ENCODE measurements at places on chromosomes 4 and X.

DNA sequence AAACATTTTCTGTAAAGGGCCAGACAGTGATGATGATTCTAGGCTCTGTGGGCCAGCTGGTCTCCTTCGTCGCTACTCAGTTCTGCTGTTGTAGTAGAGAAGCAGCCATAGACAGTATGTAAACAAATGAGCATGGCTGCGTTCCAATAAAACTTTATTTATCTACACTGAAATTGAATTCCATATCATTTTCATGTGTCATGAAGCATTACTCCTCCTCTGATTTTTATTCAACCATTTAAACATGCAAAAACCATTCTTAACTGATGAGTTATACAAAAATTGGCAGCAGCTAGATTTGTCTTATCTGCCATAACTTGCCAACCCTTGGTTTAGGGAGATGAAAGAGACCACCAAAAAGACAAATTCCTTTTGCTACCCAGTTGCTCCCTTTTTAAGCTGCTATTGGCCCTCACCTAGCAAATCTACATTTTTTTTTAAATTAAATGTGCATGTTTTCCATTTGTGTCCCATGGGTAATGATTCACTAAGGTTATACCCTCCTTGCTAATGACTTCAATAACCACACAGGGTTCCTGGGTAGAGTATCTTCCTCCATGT lies 309.9 kb downstream of the DHX15 start:
- DNase-seq = no peak

DNA sequence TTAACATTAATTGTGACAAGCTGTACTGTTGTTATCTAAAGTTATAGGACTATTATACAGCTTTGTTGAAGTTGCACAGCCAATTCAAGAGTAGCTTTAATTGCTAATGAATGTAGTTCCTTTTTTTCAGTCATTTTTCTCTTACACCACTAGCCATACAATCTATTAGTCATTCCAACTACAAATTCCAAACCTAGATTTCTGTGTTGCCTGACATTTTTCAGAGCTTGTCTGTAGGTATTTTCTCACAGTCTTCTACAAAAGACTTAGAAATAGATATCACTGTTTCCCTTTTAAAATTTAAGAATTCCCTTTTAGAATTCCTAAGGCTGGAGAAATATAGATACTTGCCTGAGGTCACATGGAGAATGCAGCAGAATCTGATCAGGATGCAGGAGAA lies 307.0 kb upstream of the HS3ST1 start:
- DNase-seq = no peak

DNA sequence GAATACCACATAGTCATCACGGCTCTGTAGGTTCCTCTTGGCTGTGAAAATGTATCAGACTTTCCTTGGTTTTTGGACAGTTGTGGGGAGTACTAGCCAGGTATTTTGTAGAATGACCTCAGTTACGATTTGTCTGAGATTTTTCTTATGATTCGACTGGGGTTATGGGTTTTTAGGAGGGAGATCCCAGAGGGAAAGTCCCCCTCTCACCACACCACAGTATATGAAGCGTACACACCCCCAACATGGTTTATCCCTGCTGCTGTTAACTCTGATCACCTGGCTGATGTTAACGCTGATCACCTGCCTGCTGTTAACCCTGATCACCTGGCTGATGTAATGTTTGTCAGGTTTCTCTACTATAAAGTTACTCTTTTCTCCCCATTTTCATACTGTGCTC lies 72.6 kb downstream of the ANAPC4 start:
- DNase-seq = no peak

DNA sequence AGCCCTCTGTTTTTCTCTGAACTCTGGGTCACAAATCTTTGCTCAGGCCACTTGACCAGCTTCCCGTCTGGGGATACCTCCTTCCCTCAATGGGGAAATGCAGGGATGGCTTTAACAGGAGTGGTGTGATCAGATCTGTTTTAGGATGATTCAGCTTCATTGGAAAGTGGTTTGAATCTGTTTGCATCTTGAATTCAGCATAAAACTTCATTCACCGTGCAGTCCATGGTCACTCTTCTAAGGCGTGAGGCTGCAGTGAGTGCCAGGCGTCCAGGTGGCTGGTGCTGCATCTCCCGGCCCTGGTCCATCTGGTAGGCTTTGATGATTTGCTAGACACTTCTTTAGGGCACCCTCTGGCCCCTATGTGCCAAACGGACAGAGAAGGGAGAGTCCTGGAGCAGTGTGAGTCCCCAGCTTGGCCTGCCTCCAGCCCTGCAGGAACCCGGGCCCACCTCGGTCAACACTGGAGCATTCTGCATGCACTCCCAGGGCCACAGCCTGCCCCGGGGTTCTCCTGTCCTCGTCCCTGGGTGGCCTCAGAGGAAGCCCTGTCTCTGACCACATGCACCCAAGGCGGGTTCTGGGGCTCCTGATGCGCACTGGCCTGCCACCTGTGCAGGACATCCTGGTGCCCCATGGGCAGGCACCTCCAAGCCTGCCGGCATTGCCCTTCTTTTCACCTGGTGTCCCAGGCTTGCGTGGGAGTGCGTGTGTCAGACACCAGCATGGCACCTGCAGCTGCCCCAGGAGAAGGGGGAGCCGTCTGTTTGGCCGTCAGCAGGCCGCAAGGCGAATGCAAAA lies 251.5 kb upstream of the PSAPL1 start:
- DNase-seq = no peak

- no peak for DNase-seq
Measured at GRCh38 chrX:30874851-30875250, 14.2 kb downstream of the TAB3 start.

GRCh38 chr4:52866734-52867133 lies 4.6 kb downstream of the RASL11B start:
- no peak for DNase-seq

- DNase-seq = no peak
Measured at GRCh38 chr4:182338746-182339145, 95.5 kb downstream of the TENM3 start.

- no peak for DNase-seq
Measured at GRCh38 chr4:42541647-42542046, 115.3 kb downstream of the ATP8A1 start.

DNA sequence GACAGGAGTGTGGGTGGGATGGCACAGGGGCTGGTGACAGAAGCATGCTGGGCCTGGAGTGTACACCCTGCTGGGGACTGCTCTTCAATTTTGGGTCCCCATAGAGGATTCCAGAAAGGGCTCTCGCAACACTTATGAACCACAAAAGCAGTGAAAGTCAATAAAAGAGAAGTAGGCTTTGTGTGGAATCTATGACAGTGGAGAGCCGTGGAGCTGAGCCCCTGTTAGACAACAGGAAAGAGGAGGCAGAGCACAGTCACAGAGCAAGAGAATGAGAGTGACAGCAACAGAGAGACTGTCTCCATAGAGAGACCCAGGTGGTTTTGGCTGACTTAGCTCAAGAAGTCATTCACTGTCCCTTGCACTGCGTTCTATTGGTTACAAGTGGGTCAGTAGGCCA lies 135.1 kb upstream of the ATP6AP2 start:
- DNase-seq = no peak

DNA sequence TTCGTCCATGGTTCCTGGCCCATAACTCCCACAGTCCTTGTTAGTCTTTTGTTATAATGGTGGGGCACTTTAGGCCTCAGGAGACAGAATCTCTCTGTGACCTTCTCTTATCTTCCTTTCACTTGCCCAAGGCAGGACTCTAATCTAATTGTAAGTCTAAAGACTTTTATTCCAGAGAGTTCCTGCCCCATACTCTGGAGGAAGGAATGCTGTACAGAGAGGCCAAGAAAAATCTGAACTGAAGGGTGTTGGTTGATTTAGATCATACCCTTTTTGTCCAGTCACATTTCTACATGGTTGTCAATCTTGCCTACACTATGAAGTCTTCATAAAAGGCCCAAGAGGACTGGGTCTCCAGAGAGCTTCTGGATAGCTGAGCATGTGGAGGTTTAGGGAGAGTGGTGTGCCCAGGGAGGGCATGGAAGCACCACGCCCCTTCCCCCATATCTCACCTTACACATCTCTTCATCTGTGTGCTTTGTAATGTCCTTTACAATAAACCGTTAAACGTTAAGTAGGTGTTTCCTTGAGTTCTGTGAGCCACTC lies 84.5 kb downstream of the AFF1 start:
- DNase-seq = no peak

- no peak for DNase-seq
Measured at GRCh38 chrX:276581-277201, 4.5 kb upstream of the PLCXD1 start.

DNA sequence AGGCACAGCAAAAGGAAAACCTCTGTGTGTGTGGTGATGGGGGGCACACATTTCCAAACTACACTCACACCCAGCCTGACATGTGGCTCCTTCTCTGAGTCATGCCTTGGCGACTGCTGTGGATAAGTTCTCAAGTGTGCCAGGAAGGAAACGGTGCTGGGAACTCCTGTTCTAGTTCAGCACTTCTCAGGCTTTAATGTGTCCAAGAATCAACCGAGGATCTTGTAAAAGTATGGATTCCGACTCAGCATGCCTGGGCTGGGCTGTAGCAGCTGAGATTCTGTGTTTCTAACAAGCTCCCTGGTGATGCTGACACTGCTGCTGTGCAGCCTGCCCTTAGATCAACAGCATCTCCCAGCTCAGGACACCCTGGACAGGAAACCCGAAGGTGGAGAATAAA lies 20.2 kb downstream of the CLNK start:
- no peak for DNase-seq

DNA sequence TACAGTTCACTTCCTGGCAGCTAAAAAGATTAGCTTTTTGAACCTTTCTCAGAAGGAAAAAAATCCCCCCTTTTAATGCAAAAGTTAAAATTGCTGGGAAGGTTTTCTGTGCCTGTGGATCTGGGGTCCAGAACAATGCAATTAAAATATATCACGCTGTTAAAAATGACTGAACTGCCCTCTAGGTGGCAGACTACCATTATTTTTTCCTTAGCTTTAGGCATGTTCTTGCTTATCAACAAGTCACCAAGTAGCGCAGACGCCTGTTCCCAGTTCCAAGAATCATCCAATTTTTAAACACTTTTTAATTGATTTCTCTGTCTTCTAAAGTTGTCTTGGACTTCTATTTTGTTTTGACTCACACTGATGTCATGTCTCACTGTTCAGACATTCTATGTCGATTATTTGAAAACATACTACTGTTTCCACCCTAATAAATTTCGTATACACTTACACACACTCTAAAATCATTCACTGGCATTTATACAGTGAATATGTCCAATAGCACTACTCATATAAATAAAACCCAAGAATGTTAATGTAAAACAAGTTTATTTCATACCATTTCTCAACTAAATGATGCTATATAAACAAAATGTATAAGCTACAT lies 661.6 kb downstream of the RAPGEF2 start:
- no peak for DNase-seq

GRCh38 chr4:76108467-76109181 lies 34.1 kb downstream of the ART3 start:
- DNase-seq = no peak
